Bronchial smooth muscle cell (primary cell): ENCODE measurements at places on chromosomes 1 and 21. TPM values are rescaled to one million over a fixed set of nuclear protein-coding genes. Genes with fewer than 3 reads are reported as not detected.

Gene LRP8
- total RNA-seq = 3.4 and 3.5 TPM in 2 replicates

Gene GJB3
- total RNA-seq = 0.16 and 0.26 TPM in 2 replicates

Gene FBXO44
- 12.1 and 17.2 TPM in 2 replicates for total RNA-seq

Gene EXO5
- 8.0 and 8.7 TPM in 2 replicates for total RNA-seq

Gene NBPF10
- 2.8 and 4.9 TPM in 2 replicates for total RNA-seq

Gene SPATA46
- not detected in 2 replicates for total RNA-seq

Gene USP16
- 29.4 and 33.7 TPM in 2 replicates for total RNA-seq

Gene SVBP
- 10.0 and 22.1 TPM in 2 replicates for total RNA-seq

Gene FCGR1A
- total RNA-seq = not detected in 2 replicates

Gene TSPAN1
- total RNA-seq = not detected in 2 replicates

Gene SDCCAG8
- total RNA-seq = 57.2 and 61.3 TPM in 2 replicates

Gene SLC2A5
- total RNA-seq = 1.6 and 2.0 TPM in 2 replicates

Gene XCL1
- total RNA-seq = not detected in 2 replicates

Gene TAF12
- 53.9 and 70.2 TPM in 2 replicates for total RNA-seq

Gene FMO4
- total RNA-seq = 1.4 and 1.6 TPM in 2 replicates

Gene SLC44A5
- total RNA-seq = 0.09 and 0.16 TPM in 2 replicates

Gene LENEP
- 0.60 TPM in 1 of 2 replicates, not detected in the other for total RNA-seq

Gene CYB5RL
- 6.7 and 8.2 TPM in 2 replicates for total RNA-seq

Gene DDAH1
- total RNA-seq = 3.5 and 8.2 TPM in 2 replicates

Gene S100A12
- not detected in 2 replicates for total RNA-seq

Gene OR14A2
- not detected in 2 replicates for total RNA-seq

Gene TRAF3IP3
- total RNA-seq = not detected in 2 replicates

Gene LIPI
- not detected in 2 replicates for total RNA-seq

Gene PBX1
- 73.0 and 77.5 TPM in 2 replicates for total RNA-seq

Gene KIF26B
- total RNA-seq = 0.26 and 1.3 TPM in 2 replicates

Gene RUNX3
- not detected in 2 replicates for total RNA-seq

Gene CD1E
- total RNA-seq = not detected in 2 replicates

Gene PROX1
- total RNA-seq = under 0.01 and 0.26 TPM in 2 replicates

Gene ERG
- under 0.01 TPM in 2 replicates for total RNA-seq

Gene VWA5B1
- total RNA-seq = not detected in 2 replicates

Gene TIE1
- total RNA-seq = 0.34 and 0.79 TPM in 2 replicates

Gene SIM2
- total RNA-seq = not detected in 2 replicates

Gene LEMD1
- not detected in 2 replicates for total RNA-seq

Gene MAN1C1
- 4.1 and 4.4 TPM in 2 replicates for total RNA-seq

Gene BMP8B
- total RNA-seq = under 0.01 TPM in 1 of 2 replicates, not detected in the other

Gene WNT3A
- not detected in 2 replicates for total RNA-seq

Gene CHAF1B
- total RNA-seq = 0.60 and 0.95 TPM in 2 replicates

Gene CHI3L2
- total RNA-seq = 5.7 and 8.8 TPM in 2 replicates

Gene OR14I1
- not detected in 2 replicates for total RNA-seq

Gene LINGO4
- not detected in 2 replicates for total RNA-seq

Gene LCA5L
- total RNA-seq = 0.32 and 0.52 TPM in 2 replicates

Gene CLCA4
- not detected in 2 replicates for total RNA-seq

Gene PLA2G2F
- not detected in 2 replicates for total RNA-seq

Gene MATN1
- total RNA-seq = 0.17 TPM in 1 of 2 replicates, not detected in the other

Gene SMCP
- total RNA-seq = not detected in 2 replicates

Gene FMO5
- total RNA-seq = 1.9 and 2.9 TPM in 2 replicates

Gene FLG2
- under 0.01 TPM in 2 replicates for total RNA-seq

Gene UBL4B
- total RNA-seq = under 0.01 and 0.09 TPM in 2 replicates

Gene PRRC2C
- total RNA-seq = 23.3 and 29.2 TPM in 2 replicates

Gene HTR6
- total RNA-seq = under 0.01 TPM in 1 of 2 replicates, not detected in the other

Gene FLVCR1
- 5.4 and 6.1 TPM in 2 replicates for total RNA-seq

Gene ETNK2
- total RNA-seq = 2.2 and 5.2 TPM in 2 replicates
